ENCODE measurements at places on chromosomes 2 and 18. TPM values are rescaled to one million over a fixed set of nuclear protein-coding genes. Genes with fewer than 3 reads are reported as not detected.

DNA sequence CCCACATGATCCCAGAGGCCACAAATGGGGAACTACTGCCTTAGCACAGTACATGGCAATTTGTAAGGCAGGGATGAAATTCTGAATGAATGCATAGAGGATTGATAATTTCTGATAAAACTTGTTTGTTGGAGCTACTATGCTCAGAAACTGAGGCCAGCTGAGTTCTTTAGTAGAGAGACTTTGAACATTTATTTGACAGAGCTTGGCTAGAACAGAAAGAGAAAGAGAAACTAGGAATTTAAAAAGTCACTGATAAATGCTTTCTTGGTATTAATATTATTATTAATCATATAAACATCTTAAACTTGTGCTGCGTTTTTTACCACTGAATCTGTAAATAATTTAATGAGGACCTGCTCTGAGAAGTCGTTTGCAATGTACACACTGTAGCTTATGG lies 923.7 kb upstream of the CNTNAP5 start:
- no peak for DNase-seq

DNA sequence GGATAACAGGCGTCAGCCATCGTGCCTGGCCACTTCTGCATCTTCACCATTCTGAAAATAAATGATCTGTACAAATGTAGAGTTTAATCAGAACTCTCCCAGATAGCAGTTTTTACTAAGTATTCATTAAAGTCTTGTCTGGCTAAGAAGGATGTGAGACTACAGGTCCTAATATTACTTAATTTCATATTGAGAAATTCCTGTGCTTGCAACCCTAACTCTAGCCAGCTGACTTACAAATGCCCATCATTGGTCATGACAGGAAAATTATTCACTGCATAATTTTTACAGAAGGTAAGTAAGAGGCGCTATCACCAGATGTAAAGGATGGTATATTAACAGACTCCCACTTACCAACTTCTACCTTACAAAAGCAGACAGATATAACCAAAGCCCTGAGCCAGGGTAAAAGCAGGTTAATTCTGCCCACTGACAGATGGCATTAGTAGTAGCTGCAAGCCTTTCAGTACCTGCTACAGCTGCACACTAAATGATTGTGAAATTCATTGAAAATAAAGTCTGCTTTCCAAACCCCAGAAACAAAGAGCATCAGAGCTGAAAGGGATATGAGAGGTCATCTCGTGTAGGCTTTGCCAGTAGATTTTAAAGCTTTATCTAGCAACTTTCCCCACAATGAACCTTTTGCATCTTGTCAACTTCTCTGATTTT lies 271.3 kb upstream of the STON1 start:
- DNase-seq, result no peak

The RGPD4 gene
- not detected for total RNA-seq

- DNase-seq, result peak; percentile 50
Observed at GRCh38 chr2:25521665-25522387, 151.6 kb downstream of the DTNB start.

The PRSS56 gene
- total RNA-seq, result not detected

The ALKAL2 gene
- total RNA-seq, result 1.8 TPM

The AAK1 gene
- 21.5 TPM for total RNA-seq

DNA sequence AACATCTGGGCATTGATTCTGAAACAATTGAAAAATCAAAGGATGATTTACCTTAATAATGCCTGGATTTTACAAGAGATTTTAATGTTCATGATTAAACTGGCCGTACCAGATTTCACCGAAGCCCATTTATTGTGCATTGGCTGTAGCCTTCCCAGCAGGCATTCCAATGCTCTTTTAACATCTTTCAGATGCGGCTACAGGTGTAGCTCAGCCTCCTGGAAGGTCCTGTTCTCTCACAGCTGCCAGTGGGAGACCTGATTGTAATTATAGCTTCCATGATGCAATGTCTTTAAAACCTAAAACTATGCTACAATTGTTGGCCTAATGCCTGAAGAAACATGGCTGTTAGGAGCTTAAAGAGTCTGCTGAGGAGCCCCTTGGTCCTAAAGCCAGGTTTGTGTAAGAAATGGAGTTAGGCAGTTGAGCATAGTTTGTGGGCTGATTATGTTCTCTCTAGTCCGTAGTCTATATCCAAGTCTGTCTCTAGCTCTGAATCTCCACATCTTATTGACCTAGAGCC lies 147.4 kb downstream of the CERS6 start:
- no peak for DNase-seq

DNA sequence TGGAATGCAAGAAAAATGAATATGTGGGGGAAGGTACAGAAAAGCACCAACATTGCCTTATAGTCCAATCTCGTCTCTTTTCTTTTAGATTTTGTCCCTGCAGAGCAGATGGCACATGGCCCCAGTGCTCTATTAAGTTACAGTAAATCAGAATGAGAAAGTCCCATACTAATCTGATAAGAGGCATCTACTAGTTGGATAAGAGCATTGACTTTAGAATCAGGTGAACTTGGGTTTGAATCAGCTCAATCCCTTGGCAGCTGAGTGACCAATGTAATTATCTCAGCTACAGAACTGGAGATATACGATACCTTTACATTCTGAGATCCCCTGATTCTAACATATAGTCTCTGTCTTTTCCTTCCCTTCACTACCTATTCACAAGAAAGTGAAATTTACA lies 54.8 kb upstream of the PDE1A start:
- DNase-seq, result no peak

DNA sequence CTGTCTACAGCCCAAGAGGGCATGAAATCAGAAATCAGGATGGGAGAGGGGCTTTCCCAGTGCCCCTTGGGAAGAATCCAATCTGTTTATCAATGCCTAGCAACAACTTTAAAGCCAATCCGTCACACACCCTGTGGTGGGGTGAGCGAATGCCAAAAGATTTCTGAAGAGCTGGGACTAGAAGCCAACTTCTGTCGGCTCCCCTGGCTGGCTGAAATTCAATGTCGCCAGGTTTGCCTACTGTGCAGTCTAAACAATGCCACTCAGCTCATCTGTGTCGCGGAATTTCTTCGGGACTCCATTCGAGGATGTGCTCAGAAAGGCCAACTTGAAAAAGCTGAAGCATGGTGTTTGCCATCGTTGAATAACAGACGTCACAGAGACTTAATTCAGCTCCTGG lies 31.5 kb upstream of the NCKAP5 start:
- DNase-seq, result no peak

DNA sequence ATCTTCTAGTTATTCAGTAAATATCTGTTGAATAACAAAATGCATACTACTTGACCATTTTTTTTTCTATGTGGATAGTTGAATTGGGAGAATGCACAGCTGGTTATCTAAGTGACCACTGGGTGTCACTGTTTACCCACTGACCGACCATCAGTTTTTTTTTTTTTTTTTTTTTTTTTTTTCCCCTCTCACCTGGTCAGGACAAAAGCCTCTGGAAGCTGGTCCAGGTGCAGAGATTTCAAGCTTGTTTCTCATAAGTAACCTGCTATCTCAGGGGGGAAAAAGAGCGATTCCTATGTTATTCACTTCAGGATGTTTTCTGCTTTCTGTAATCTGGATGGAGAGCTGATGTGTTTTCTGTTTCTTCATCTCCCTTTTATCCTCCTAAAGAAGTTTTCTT lies 256.0 kb downstream of the DCDC2C start:
- peak; percentile 40 for DNase-seq

- no peak for DNase-seq
Observed at GRCh38 chr2:95388091-95388692, 14.3 kb upstream of the FAHD2A start.

The RAPGEF4 gene
- total RNA-seq, result 0.24 TPM

- DNase-seq, result no peak
Observed at GRCh38 chr2:240259924-240260529, 119.6 kb upstream of the OTOS start.

- DNase-seq, result no peak
Observed at GRCh38 chr2:101961338-101962191, 30.2 kb upstream of the IL1R2 start.

DNA sequence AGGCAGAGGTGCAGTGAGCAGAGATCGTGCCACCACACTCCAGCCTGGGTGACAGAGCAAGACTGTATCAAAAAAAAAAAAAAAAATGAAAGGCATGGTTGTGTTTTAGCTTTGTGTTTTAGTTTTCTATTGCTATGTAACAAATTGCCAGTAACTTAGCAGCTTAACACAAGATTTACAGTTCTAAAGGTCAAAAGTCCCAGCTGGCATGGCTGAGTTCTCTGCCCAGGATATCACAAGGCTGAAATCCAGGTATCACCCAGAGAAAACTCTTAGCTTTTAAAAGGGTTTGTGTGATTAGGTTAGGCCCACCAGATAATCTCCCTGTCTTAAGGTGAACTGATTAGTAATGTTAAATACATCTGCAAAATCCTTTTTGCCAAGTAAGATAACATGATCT lies 107.7 kb upstream of the YPEL5 start:
- DNase-seq, result no peak

The KCNE4 gene
- total RNA-seq, result 2.0 TPM

DNA sequence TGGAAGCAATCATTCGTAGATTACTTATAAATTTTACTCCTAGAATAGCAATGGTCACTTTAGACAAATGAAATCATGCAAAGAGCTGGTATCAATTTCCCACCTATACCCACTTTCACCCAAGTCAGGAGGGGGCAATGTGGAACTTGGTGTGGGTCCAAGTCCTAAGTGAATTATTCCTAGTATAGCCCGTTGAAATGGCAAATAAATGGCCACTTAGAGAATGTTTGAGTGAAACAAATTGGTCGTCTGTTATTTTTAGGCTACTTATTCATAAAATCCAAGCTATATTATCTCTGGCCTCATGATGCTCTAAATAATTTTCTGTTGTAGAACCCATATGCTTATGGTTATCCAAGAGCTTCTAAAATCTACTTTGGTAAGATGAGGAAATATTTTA lies 98.1 kb downstream of the MYO3B start:
- no peak for DNase-seq

GRCh38 chr2:8379549-8379948 lies 302.3 kb upstream of the ID2 start:
- DNase-seq, result no peak

GRCh38 chr2:43084699-43085091 lies 141.7 kb downstream of the ZFP36L2 start:
- no peak for DNase-seq

DNA sequence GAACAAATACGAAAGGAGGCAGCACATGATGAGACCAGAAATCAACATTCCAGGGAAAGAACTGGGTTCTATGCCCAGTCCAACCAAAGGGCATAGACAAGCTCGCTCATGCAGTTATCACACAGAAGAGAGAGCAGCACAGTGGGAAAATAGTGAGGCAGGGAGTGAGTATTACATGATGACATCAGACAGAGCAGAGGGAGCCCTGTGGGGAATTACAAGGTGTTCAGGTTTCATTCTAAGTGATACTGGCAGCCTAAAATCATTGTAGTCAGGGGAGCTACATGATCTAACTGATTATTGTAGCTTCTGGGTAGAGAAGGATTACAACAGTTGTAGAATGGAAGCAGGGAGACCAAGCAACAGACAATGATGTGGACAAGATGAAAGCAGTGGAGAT lies 658.5 kb downstream of the ARHGAP15 start:
- DNase-seq, result no peak

GRCh38 chr2:189631849-189632248 lies 29.4 kb upstream of the ASNSD1 start:
- DNase-seq, result no peak

The SLC16A14 gene
- total RNA-seq, result 2.1 TPM

Data from Daoy (cell line).